ENCODE measurements at places on chromosomes 2 and 18.

GRCh38 chr18:12449051-12449785, 41.5 kb downstream of the PRELID3A start:
- DNase-seq = no peak

GRCh38 chr2:172434821-172435605, 7.6 kb downstream of the ITGA6 start:
- DNase-seq = no peak

- DNase-seq = no peak
Observed at GRCh38 chr18:34647251-34647650, 62.8 kb upstream of the DTNA start.

GRCh38 chr2:177784745-177785067, 287.9 kb downstream of the PDE11A start:
- no peak for DNase-seq

- no peak for DNase-seq
Observed at GRCh38 chr18:37578886-37579513, 13.4 kb upstream of the CELF4 start.

- no peak for DNase-seq
Observed at GRCh38 chr2:202129841-202130240, 56.8 kb downstream of the KIAA2012 start.

DNA sequence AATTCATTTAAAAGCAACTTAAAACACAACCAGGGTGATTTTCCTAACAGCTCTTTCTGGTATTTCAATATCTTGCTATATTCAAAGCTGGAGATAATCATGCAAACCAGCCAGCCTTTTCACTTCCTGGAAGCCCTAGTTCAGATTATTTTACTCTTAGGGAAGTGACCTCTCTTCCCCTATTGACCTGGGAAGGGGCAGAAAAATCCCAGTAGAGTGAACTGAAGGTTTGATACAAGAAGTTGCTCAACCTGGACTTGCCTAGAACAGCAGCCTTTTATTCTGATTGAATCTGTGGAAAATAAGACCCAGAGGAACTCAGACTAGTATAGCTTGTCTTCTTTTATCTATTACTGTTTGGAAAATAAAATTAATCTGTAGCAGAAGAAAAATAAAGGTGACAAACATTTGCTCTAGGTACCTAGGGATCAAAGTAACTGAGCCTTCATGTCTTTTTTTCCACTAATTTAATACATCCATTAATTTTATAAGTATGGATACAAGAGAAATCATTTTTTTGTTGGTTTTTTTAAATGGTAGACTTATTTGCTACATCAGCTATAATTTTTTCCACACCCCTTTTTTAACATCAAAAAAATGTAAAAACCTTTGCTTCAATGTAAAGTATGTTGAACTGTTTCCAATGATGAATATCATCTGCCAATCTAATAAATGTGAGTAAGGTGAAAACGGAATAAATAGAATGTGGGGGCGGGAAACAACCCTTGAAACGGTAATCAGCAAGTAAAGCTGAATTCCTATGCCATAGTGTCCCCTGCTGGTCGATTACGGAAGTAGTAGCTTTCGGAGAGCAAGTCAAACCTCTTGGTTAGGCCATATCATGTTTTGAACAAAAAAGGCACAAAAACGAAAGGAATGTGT, 629.9 kb downstream of the NRXN1 start:
- peak; percentile 64 for DNase-seq

DNA sequence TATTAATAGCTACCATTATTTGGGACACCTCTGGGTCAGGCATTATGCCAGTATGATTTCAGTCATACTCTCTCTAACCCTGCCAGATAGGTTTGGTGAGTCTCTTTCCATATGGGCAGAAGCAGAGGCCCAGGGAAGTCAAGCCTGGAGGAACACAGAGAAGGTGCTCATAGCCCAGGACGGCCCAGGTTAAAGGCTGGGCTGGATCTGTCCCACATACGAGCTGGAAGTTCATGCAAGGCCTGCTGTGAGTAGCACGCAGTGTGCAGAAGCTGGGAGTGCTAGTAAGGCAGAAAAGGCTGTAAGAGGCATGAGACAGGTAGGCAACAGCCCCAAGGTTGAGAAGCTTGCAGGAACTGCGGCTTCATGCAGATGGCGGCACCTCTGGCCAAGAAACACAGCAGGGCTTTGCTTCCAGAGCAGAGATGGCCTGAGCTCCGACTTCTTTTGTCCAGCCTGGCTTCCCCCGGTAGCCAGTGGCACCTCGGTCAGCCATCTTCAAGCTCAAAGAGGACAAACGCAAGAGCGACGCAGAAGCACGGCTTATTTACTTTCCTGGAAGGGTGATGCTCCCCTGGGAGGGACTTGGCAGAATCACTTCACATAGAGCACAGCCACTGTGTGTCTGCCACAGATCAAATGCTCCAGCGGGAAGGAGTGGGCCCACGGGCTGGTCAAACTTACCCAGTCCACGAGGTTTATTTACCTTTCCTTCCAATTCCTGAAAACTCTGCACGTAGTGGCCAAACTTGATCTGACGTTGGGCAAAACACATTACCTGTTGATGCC, 58.5 kb upstream of the MAP4K4 start:
- DNase-seq = no peak

GRCh38 chr2:111694700-111695101, 189.3 kb downstream of the ANAPC1 start:
- DNase-seq = peak; percentile 100

- DNase-seq = no peak
Observed at GRCh38 chr18:77133835-77134496, 1.4 kb upstream of the MBP start.
